ENCODE measurements at places on chromosomes 7 and 10.

GRCh38 chr7:110065121-110065520 is 1025.8 kb upstream of the LRRN3 start:
- no peak for DNase-seq

- no peak for DNase-seq
Observed at GRCh38 chr7:21946222-21946709, 567 bp upstream of the CDCA7L start.

DNA sequence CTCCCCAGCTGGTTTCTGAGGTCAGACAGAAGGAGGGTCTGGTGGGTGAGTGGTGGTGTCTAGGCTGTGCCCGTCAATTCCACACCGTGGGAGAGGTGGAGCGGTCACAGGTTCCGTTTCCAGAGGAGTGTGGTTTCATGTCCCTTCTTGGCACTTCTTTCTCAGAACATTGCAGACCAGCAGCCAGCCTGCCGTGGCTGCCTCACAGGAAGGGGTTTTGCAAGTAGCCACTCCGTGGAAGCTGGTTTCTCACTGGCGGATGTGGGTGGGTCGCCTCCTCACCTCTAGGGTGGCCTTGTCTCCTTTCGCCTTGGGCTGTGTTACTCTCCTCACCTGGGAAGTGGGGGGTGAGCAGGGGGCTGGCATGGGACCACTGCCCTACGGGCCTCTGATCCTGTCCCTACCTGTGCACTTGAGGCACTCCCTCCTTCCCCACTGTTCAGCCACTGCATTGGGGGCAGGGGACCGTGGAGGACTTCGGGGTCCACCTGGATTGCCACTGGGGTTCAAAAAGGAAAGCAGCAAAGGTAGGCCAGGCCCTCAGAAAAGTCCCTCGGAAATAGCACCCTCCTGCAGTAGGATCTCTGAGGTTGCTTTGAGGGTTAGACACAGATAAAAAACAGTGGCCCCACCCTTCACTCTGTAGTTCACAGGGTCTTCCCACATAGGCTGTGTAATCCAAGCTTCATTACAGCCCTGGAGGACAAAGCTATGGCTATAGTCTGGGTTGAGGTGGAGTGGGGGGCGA is 33.9 kb downstream of the TSPAN14 start:
- no peak for DNase-seq

GRCh38 chr10:110502851-110503301 is 5.2 kb downstream of the DUSP5 start:
- DNase-seq, result no peak

- peak; percentile 72 for DNase-seq
Observed at GRCh38 chr10:99368646-99369045, 39.5 kb downstream of the CNNM1 start.

- DNase-seq, result no peak
Observed at GRCh38 chr7:144995495-144995894, 159.6 kb upstream of the TPK1 start.

- no peak for DNase-seq
Observed at GRCh38 chr7:68613897-68614296, 984.4 kb upstream of the AUTS2 start.

- DNase-seq, result no peak
Observed at GRCh38 chr10:124647421-124648130, 96.6 kb downstream of the FAM53B start.

GRCh38 chr10:23754179-23754578 is 315.3 kb downstream of the OTUD1 start:
- no peak for DNase-seq

GRCh38 chr7:46786221-46786954 is 795.5 kb downstream of the TNS3 start:
- DNase-seq, result peak; percentile 58

GRCh38 chr7:34747867-34748727 is 90.1 kb downstream of the NPSR1 start:
- peak; percentile 73 for DNase-seq

DNA sequence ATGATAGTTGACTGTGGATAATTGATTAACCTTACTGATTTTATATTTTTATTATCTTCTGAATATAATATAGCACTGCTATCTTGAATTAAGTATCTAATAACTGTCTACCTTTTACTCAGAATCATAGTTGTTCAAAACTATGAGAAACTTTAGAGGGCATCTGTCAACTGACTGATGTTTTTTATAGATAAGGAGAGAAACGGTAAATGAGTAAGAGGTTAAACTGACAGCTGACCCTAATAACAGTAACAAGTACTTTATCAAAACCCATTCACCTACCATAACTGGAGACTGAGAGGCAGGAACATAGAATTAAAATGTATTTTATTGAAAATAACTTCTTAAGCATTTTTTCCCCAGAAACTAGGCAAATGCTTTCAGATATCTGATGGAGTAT is 62.2 kb downstream of the CYP51A1 start:
- DNase-seq, result no peak

GRCh38 chr10:29966269-29966668 is 93.1 kb downstream of the JCAD start:
- DNase-seq, result no peak

- DNase-seq, result peak; percentile 24
Observed at GRCh38 chr7:135235841-135236240, 2.2 kb downstream of the STRA8 start.

DNA sequence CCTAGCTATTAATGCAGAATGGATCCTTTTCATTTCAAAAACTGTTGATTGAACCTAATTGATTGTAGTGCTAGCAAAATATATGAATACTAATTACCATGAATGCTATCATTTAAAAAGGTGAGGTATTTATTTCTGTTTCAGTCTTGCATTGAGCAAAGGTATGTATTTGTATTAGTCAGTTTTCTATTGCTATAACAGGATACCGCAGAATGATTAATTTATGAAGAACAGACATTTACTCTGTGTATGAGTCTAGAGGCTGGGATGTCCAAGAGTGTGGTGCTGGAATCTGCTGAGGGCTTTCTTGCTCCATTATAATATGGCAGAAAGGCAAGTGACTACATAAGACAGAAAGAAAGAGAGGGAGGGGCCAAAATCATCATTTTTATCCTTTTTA is 199.2 kb downstream of the KIF20B start:
- no peak for DNase-seq
